DND-41 (cell line): ENCODE measurements at places on chromosomes 11 and 22.

GRCh38 chr11:42329929-42330565 lies 870.6 kb upstream of the LRRC4C start:
- H3K27me3 ChIP-seq = no peaks in the 10 kb centered on the region
- DNase-seq = no peak
- H3K4me1 ChIP-seq = no peaks in the 10 kb centered on the region

- no peak overlapping the region for H3K27ac ChIP-seq
- no peaks in the 10 kb centered on the region for H3K27me3 ChIP-seq
- DNase-seq = no peak
- no peak overlapping the region for H3K4me3 ChIP-seq
Observed at GRCh38 chr11:76902121-76903014, 41.6 kb downstream of the ACER3 start.

DNA sequence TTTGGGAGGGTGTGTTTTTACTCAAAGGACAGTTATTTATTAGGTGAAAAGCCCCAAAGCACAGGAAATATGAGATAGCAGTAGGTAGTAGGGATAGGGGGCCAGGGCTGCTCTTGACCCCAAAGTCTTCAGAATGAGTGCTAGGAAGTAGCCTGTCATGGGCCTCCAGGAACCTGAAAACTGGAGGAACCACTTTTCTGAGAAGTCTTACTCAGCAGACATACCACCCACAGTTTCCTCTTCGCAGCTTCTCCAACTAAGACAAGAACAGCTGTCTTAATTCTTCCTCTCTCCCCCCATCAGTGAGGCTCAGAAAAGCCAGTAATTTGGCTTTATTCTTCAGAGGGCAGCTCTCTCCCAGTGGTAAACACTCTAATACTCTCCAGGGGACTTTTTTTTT lies 84.0 kb upstream of the CTSC start:
- DNase-seq = peak; percentile 81
- H3K27me3 ChIP-seq = no peaks in the 10 kb centered on the region
- peaks cover 37% of the 10 kb centered on the region for H3K4me1 ChIP-seq
- peak overlapping the region; percentile 83 for H3K27ac ChIP-seq
- H3K4me3 ChIP-seq = no peak overlapping the region

- H3K27ac ChIP-seq = no peak overlapping the region
- no peak overlapping the region for H3K4me3 ChIP-seq
- DNase-seq = no peak
- no peaks in the 10 kb centered on the region for H3K36me3 ChIP-seq
- peaks cover 6% of the 10 kb centered on the region for H3K27me3 ChIP-seq
Observed at GRCh38 chr22:38429499-38430068, 25.4 kb downstream of the KCNJ4 start.

DNA sequence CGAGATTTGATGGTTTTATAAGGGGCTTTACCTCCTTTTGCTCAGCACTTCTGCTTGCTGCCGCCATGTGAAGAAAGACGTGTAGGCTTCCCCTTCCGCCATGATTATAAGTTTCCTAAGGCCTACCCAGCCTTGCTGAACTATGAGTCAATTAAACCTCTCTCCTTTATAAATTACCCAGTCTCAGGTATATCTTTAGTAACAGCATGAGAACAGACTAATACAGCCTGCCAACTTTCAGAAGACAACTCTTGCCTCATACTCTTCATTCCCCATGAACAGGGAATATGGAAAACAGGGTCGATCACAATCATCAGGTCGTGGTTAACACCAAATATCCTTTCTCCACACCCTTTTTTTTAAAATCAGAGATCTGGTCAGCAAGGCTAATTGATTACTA lies 83.0 kb downstream of the MPPED2 start:
- H3K4me1 ChIP-seq = no peaks in the 10 kb centered on the region
- no peak overlapping the region for H3K27ac ChIP-seq
- no peak for DNase-seq

GRCh38 chr11:113518716-113519495 lies 43.7 kb upstream of the DRD2 start:
- no peaks in the 10 kb centered on the region for H3K4me1 ChIP-seq
- no peak overlapping the region for H3K4me3 ChIP-seq
- DNase-seq = no peak
- no peak overlapping the region for H3K27ac ChIP-seq

- H3K36me3 ChIP-seq = no peaks in the 10 kb centered on the region
- H3K27me3 ChIP-seq = no peaks in the 10 kb centered on the region
- no peak overlapping the region for H3K4me3 ChIP-seq
Observed at GRCh38 chr22:49538006-49538405, 289.7 kb downstream of the BRD1 start.

DNA sequence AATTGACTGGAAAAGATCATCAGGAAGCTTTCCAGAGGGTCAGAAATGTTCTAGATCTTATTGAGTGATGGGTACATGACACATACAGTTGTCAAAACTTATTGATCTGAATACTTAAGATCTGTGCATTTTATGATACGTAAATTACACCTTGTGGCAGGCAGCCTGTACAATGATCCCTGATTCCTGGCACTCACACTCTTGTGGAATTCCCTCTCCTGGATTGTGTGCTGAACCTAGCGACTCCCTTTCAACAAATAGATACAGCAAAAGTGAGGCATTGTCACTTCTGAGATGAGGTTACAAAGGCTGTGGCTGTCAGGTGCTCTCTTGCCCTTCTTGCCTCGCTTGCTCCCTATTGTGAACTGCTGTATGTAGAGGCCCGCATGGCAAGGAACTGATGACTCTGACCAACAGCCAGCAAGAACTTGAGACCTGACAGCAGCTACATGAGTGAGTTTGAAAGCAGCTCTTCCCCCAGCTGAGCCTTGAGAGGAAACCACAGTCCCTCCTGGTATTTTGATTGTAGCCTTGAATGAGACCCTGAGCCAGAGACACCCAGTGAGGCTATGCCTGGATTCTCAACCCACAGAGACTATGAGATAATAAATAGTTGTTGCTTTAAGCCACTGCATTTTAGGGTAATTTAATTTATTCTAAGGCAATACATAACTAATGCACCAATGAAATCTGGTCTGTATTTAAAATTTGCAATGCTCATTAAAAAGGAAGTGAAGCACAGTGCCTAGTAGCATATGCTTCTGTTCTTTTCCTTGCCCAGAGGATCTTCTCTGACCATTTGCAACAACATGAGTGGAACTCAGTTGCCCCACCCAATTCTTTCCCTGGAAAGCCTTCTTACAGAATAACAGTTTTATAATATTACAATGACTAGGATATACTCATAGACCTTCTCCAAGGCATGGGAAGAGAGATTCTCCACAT lies 60.5 kb upstream of the IZUMO1R start:
- no peaks in the 10 kb centered on the region for H3K27me3 ChIP-seq
- no peaks in the 10 kb centered on the region for H3K36me3 ChIP-seq
- H3K4me3 ChIP-seq = no peak overlapping the region
- no peak overlapping the region for H3K27ac ChIP-seq
- no peak for DNase-seq
